Tibial artery (tissue), 4 donors: ENCODE measurements at places on chromosomes 7 and 10.
A peak's percentile ranks its signal among the peaks of the same experiment; 100 is the strongest.

GRCh38 chr7:154167807-154168206 lies 115.6 kb downstream of the DPP6 start:
- no peak for DNase-seq

GRCh38 chr10:14727924-14728323 lies 46.8 kb downstream of the FAM107B start:
- DNase-seq, result no peak

DNA sequence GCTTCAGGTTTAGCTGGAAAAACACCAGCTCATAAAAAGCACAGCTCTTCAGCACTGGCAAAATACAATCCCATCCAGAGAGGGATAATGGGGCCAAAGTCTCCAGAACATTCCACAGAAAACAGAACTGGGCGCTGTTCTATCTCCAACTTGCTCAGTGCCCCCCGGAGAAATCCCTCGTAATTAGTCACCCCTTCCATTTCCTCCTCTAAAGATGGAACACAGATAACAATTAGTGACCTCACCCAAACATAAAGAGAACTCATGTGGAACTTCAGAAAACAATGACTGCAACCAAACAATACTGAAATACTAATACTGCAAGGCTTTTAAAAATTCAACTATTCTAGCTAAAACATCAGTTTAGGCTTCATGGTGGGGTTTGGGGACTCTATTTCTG lies 46.3 kb downstream of the KIAA1549 start:
- DNase-seq, result no peak

DNA sequence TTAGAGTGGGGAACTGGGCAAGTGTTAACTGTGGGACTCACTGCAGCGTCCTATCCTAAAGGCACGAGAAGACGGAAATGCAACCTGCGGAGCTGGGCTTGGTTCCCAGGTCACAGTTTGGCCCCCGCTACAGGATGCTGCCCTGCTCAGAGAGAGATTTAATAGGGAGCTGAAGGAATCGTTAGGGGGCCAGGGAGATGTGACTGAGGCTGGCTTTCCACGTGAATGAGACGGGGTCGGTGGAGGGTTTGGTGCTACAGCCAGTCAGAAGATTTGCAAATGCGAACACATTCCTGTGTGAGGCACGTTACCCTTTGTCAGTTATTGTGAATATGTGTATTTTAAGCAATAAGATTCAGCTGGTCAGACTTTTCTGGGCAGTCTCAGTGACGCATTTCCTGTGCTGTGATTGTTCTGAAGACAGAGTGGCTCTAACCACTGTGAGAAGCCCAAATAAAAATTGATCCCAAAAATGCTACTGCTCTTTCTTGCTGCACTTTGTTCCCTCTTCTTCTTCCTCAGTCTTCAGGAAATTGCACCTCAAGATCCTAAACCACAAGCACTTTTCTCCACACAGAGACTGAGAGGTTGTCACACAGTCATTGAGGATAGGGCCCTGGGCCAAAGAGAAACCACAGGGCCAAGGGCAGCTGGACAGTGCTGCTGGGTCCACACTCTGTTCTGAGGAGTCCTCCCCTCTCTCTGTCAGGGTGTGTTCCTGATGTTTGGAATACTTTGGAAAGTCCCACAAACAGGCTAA lies 21.2 kb downstream of the CYP17A1 start:
- DNase-seq, result peak; percentile 82

DNA sequence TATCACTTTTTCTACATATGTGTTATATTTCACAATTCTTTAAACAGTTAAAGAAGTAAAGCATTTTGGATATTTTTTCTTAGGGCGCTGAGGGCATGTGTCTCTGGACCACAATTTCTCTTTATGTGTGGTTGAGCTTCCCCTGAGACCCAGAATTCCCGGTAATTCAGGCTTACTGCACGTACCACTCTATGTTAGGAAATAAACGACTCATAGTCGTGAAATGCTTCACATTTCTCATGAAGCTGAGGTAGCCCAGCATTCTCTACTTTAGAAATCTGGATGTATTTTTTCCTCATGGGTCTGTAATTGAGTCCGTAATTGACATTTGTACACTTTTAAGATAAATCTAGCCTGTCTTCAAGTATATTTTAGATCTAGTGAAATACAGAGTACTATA lies 170.6 kb downstream of the FZD1 start:
- no peak for DNase-seq

DNA sequence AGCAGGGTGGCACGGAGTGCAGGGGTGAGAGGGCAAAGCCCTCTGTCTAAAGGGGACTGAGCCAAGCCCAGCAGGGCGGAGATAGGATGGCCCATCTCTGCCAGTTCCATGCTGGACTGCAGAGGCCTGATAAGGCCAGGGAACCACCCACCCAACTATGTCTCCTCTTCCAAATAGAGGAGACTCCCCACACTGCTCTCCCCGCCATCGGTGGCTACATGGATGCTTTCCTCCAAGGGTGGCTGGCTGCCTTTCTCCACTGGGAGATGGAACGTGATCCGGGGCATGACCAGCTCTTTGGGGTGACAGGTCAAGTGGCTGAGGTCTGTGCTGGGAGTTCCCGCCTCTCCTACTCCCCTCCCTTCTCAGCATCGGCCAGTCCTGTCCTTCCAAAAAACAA lies 58.1 kb upstream of the MXI1 start:
- no peak for DNase-seq

DNA sequence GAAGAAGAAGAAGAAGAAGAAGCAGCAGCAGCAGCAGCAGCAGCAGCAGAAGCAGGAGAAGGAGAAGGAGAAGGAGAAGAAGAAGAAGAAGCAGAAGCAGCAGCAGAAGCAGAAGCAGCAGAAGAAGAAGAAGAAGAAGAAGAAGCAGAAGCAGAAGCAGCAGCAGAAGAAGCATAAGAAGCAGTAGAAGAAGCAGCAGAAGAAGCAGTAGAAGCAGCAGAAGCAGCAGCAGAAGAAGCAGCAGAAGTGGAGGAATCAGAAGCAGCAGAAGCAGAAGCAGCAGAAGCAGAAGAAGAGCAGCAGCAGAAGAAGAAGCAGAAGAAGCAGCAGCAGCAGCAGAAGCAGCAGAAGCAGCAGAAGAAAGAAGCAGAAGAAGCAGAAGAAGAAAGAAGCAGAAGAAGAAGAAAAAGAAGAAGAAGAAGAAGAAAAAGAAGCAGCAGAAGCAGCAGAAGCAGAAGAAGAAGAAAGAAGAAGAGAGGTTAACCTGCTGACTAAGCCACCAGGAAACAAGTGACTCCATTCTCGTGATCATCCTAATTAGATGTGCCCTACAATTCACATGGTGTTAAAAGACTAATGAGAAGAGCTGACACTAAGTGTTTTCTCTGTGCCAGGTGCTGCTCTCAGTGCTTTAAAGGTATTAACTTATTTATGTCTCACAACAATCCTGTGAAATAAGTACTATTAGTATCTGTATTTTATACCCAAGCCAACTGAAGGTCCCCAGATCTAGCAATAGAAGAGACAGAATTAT lies 11.6 kb downstream of the CDNF start:
- no peak for DNase-seq

- peak; percentile 31 for DNase-seq
Measured at GRCh38 chr10:131041441-131041840, 270.1 kb downstream of the TCERG1L start.

- DNase-seq, result no peak
Measured at GRCh38 chr7:143243614-143244013, 19.6 kb upstream of the GSTK1 start.

- no peak for DNase-seq
Measured at GRCh38 chr10:11776080-11776479, 33.9 kb downstream of the ECHDC3 start.

DNA sequence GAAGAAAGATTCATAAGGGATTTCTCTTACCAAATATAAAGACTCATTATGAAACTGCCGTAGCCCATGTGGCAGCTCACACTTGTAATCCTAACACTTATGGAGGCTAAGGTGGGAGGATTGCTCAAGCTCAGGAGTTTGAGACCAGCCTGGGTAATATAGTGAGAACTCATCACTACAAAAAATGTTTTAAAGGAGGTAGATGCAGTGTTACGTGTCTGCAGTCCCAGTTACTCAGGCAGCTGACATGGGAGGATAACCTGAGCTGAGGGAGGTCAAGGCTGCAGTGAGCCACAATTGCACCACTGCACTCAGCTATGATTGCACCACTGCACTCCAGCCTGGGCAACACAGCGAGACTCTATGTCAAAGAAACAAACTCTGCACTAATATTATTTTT lies 18.1 kb upstream of the DNA2 start:
- DNase-seq, result no peak

DNA sequence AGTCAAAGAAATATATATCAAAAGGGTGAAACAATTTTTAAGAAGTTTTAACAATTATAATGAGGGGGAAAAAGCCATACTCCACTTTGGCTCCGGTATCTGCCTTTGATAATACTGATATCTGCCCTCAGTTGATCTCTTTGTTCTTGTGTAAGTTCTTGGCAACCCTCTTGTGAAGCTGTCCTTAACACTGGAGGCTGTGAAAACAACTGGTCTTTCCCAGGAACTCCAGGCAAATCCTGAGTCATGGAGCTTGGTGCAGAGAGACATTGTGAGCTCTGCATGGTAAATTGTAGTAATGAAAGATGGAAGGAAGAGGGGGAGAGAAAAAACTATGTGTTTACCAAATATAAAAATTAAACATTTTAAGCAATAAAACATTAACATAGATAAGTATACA lies 11.9 kb upstream of the ERVW-1 start:
- DNase-seq, result no peak

DNA sequence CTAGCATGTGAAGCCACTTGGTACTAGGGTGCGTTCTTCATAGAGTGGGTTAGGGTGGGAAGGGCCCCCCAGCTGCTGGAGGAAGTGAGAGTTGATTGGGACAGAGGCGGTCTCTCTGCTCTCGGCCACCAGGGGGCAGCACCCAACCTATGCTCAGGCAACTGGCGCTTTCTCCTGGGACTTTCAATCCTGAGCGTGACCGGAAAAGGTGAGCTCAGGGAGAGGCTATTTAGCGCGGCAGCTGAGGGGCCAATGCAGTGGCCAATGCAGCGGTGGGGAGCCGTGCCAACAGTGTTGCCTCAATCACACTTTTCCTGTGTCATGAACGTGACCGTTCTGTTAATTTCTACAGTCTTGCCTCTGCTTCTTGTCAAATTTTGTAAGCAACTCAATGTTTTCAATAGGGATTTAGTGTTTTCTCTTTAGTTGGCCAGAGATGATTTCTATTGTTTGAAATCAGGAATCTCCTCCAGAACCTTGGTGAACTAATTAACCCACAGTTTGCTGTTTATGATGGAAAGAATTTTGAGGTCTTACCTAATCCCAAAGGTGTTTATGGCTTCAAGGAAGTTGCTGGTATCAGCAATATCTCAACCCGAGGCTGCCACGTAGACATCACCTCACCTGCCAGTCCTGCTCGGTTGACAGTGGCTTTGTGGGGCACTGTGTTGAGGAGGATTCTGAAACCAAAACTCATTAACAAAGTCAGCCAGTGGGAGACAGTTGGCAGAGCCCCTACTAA lies 67.9 kb upstream of the PDZD8 start:
- DNase-seq, result peak; percentile 95

- DNase-seq, result no peak
Measured at GRCh38 chr10:16117305-16117695, 257.0 kb upstream of the MINDY3 start.

DNA sequence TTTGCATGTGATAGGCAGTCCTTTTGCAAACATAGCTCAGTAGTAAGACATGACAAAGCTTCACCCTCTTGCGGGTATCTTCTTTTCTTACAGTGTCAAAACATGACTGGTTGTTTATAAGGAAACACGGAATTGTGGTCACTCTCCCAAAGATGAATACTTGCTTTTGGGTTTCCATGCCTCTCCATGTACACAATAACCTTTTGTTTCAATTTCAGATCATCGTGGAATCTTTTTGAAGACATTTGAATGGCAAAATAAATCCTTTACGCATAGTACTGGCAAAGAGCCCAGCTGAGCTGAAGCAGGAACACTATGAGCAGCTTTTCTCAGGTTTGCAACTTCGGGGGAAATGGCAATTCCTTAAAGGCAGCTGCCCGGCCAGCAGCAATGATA lies 156.8 kb upstream of the FRMD4A start:
- no peak for DNase-seq

- DNase-seq, result no peak
Measured at GRCh38 chr7:74725840-74726239, 48.0 kb upstream of the NCF1 start.

GRCh38 chr10:28840971-28841370 lies 163.7 kb downstream of the BAMBI start:
- no peak for DNase-seq

GRCh38 chr10:7329219-7329618 lies 81.6 kb downstream of the SFMBT2 start:
- no peak for DNase-seq

GRCh38 chr10:98309366-98310355 lies 41.7 kb upstream of the LOXL4 start:
- peak; percentile 61 for DNase-seq

GRCh38 chr7:108253275-108254044 lies 123.3 kb upstream of the LAMB4 start:
- no peak for DNase-seq
